ENCODE measurements at places on chromosomes 12 and 14. TPM values are rescaled to one million over a fixed set of nuclear protein-coding genes. Genes with fewer than 3 reads are reported as not detected.

The NRXN3 gene
- 0.15 TPM for total RNA-seq

The CCDC38 gene
- not detected for total RNA-seq

The MYO1H gene
- total RNA-seq: not detected

The ABCD4 gene
- total RNA-seq: 23.9 TPM

The OAS1 gene
- not detected for total RNA-seq

The CDCA4 gene
- total RNA-seq: 38.7 TPM

Measured in bronchus fibroblast of lung (primary cell).